Osteocyte (in vitro differentiated cells): ENCODE measurements at places on chromosomes 3 and 15.
A peak's percentile ranks its signal among the peaks of the same experiment; 100 is the strongest.

DNA sequence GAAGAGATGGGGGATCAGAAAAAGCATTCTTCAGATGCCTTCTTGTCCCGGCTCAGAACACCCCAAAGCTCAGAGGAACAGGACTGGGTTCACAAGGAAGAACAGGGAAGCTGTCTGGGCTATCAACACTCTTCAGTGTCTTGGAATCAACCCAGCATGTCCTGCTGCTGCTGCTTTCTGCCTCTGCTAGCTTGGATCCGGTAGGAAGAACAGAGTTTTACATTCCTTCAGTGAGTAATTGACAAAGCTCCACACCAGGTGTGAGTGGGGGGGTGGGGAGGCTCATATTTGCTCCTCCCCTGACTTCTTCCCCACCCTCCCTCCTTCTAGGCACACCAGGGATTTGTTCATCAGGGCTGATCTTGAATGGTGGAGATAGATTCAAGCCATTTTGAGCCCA is 13.1 kb upstream of the ETV5 start:
- DNase-seq, result no peak

DNA sequence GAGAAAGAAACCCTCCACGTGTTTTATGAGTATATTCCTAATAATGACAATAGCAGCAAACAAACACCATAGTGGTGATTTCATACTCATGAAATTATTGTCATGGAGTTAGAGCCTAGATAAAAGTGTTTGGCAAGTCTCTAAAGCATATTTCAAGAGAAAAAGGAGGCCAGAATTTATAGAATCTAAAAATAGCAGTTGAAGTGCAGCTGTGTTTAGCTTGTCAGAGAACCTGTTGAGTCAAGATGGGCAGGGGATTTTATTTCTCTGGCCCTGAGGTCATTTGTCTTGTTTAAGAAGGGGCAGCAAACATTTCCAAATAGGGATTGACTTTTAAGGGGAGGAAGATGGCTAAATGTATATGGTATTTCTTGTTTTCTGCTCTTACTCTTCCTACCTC is 279.6 kb upstream of the CTDSPL start:
- DNase-seq, result no peak

GRCh38 chr3:150251187-150252062 is 156.7 kb upstream of the TSC22D2 start:
- DNase-seq, result no peak

- no peak for DNase-seq
These were observed 113.4 kb downstream of the CCNL1 start for GRCh38 chr3:157046520-157046919.

- no peak for DNase-seq
These were observed 170.8 kb downstream of the ALCAM start for GRCh38 chr3:105537371-105538080.

- no peak for DNase-seq
These were observed 13.3 kb downstream of the RFT1 start for GRCh38 chr3:53116956-53117355.

GRCh38 chr3:16109929-16110328 is 64.6 kb upstream of the GALNT15 start:
- DNase-seq, result no peak

GRCh38 chr3:135558906-135559305 is 406.6 kb upstream of the PPP2R3A start:
- DNase-seq, result no peak

GRCh38 chr3:184360070-184360928 is 1.1 kb downstream of the CLCN2 start:
- DNase-seq, result no peak

GRCh38 chr3:177131927-177132636 is 65.2 kb downstream of the TBL1XR1 start:
- DNase-seq, result no peak

- no peak for DNase-seq
These were observed 57.5 kb upstream of the TMCO5A start for GRCh38 chr15:37876900-37877299.

GRCh38 chr15:69554279-69554961 is 101.8 kb downstream of the RPLP1 start:
- no peak for DNase-seq

GRCh38 chr3:64552160-64552559 is 135.6 kb downstream of the ADAMTS9 start:
- no peak for DNase-seq

GRCh38 chr3:72446218-72447058 is 401.8 kb downstream of the SHQ1 start:
- peak; percentile 86 for DNase-seq

- no peak for DNase-seq
These were observed 150.2 kb upstream of the MLF1 start for GRCh38 chr3:158420654-158421396.

DNA sequence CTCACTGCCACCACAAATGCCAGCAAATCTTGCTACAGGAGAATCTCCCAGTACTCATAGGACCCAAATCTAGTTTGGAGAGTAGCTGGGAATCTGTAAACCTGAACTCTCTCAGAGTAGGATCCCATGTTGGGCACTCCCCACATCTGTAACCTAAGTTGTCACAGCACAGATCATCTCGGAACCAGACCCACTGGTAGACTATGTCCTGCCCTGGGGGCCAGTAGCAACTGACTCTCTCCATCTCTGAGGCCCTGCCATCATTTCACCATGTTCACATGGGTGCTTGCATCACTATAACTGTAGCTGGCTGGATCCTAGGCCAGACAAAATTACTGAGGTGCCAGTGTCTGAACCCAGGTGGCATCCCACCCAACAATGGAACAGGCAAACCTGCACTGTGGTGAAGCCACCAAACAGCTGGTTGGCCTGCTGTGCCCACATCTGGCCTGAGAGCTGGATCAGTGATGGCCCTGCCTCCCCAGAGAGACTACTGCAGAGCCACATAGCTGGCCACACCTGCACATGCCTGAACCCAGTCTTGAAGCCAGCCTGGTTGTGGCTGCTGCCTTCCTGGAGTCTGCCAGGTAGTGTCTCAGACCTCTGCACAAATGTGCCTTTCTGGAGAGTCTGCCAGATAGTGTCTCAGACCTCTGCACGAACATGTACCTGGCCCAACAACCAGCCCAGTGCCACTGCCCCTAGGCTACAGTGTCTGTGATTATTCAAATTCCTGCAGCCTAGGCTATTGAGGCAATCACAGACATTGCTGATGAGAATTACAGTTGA is 82.0 kb downstream of the ISL2 start:
- no peak for DNase-seq

GRCh38 chr3:168034152-168034928 is 61.4 kb downstream of the GOLIM4 start:
- DNase-seq, result no peak

GRCh38 chr3:85678713-85679112 is 719.9 kb downstream of the CADM2 start:
- no peak for DNase-seq

- DNase-seq, result no peak
These were observed 106.4 kb downstream of the MFSD1 start for GRCh38 chr3:158908187-158908734.

- DNase-seq, result no peak
These were observed 109.6 kb upstream of the PTX3 start for GRCh38 chr3:157327018-157327417.

DNA sequence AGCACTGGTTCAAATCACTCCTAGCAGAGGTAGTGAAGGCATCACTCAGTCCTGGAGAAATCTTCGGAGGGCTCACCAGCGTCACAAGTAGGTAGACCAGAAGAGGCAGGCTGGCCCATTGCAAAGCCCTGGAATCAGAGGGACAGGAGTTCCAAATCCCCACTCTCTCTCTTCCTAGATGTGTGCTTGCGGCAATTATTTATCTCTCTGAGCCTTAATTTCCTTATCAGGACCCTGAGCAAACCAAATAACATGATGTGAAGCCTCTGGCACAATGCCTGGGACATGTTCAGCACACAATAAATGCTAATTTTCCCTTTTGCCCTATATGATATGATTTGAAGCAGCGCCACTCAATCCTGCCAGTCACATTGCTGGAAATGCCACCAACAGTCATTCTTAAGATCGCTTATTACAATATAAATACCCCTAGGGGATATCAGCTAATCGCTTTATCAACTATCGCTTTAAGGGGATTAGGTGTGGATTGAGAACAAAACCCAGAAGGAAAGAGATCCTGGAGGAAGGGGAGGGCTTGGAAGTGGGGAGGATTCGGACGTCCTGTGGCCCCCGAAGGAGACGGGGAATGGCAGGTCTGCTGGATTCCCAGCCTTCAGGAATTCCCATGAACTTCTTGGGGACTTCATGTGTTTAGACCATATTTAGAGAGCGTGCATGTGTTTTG is 59.5 kb upstream of the TSEN2 start:
- peak; percentile 30 for DNase-seq

- no peak for DNase-seq
These were observed 17.1 kb upstream of the EPB42 start for GRCh38 chr15:43237842-43238470.

- no peak for DNase-seq
These were observed 40.4 kb downstream of the OR4F15 start for GRCh38 chr15:101852356-101852755.

GRCh38 chr3:112739252-112739965 is 98.5 kb upstream of the CCDC80 start:
- no peak for DNase-seq

- no peak for DNase-seq
These were observed 12.6 kb downstream of the CD86 start for GRCh38 chr3:122067588-122068240.

GRCh38 chr3:10015461-10015904 is 10.8 kb upstream of the FANCD2 start:
- peak; percentile 87 for DNase-seq

- no peak for DNase-seq
These were observed 51.6 kb upstream of the ARL6 start for GRCh38 chr3:97712919-97713318.

- no peak for DNase-seq
These were observed 34.2 kb upstream of the B3GNT5 start for GRCh38 chr3:183218826-183219225.

GRCh38 chr3:58180940-58181587 is 29.7 kb downstream of the DNASE1L3 start:
- no peak for DNase-seq

GRCh38 chr3:122343654-122344053 is 18.6 kb downstream of the CSTA start:
- DNase-seq, result no peak

GRCh38 chr3:189961522-189962161 is 159.1 kb downstream of the P3H2 start:
- peak; percentile 91 for DNase-seq

GRCh38 chr3:5488771-5489170 is 301.3 kb downstream of the EDEM1 start:
- no peak for DNase-seq

GRCh38 chr3:107045791-107046190 is 331.4 kb upstream of the CCDC54 start:
- DNase-seq, result no peak

- no peak for DNase-seq
These were observed 7.0 kb downstream of the PAK6 start for GRCh38 chr15:40245666-40246450.

- DNase-seq, result no peak
These were observed 8.2 kb downstream of the PLOD2 start for GRCh38 chr3:146152834-146153233.

DNA sequence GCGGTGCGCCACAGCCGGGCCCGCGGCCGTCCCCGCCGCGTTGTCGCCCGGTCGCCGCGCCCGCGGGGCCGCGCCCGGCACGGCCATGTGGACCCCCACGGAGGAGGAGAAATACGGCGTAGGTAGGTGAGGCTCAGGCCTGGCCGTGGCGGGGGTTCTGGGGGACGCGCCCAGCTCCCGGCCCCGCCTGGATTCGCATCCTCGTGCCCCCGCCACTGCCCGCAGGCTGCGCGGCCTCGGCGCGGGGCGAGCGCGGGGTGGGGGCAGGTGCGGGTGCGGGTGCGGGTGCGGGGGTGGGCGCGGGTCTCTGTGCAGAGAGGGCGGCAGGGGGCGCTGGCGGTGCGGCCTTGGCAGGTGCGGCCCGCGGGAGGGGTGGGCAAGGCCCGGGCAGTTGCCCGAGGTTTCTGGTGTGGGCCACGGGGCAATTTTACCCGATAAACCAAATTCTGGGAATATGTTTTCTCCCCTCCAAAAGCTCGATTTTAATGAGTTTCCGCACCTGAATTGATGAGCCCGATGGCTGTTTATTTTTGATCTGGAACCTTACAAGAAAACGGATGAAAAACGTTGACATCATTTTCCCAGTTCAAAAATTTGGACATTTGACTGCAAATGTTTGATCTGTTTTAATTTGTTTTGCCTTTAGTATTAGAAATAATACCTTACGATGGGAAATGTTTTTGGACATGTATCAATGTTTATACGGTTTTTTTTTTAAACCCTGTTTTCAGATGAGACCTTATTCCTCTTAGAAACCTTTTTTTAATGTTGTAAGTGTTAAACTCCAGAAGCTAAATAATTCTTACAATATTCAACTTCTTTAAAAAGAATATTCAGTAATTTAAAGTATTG is 678 bp downstream of the DOCK3 start:
- DNase-seq, result no peak

- DNase-seq, result no peak
These were observed 117.7 kb upstream of the FOXB1 start for GRCh38 chr15:59886441-59886840.

GRCh38 chr3:37558580-37558979 is 303.1 kb upstream of the CTDSPL start:
- DNase-seq, result no peak

- no peak for DNase-seq
These were observed 272.4 kb downstream of the THRB start for GRCh38 chr3:24222165-24222805.

DNA sequence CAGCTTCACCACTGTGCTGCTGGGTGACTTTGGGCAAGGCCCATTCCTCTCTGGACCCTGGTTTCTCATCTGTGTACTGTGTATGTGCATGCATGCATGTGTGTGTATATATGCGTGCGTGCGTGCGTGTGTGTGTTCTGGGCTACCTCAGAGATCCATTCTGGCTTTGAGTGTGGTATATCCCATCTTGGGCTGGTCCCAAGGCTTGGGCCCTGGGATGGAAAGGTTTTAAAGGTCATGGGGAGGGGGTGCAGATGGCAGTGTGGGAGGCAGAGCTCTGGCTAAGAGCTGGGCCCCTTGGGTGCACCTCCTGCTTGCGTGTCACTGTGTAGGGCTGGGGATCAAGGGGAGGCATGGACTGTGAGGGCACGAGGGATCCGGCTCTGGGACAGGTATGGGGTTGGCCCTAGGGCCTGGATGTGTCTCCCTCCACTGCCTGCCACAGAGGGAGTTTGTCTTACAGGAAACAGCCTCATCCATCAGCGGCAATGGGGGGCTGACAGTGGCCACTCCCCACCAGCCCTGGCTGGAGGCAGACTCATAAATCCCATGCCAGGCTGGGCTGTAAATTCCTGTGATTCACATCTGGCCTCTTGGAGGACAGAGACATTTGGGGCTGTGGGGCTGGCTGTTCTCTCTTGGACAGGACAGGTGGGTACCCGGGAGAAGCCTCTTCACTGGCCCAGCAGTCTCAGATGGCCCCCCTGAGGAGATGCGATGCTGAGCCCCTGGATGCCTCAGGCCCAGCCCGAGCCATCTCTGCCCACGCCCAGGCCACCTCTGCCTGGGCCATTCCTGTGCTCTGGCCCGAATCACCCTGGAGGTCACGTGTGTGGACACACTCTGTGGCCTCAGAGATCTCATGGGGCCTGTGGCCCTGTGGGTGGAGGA is 21.4 kb upstream of the CSPG4 start:
- no peak for DNase-seq
